ENCODE measurements at places on chromosomes 7 and 10.

- no peak for DNase-seq
Observed at GRCh38 chr7:12623223-12623622, 52.7 kb downstream of the SCIN start.

- no peak for DNase-seq
Observed at GRCh38 chr10:121503587-121504051, 94.6 kb downstream of the FGFR2 start.

GRCh38 chr10:43068136-43068395 lies 8.8 kb upstream of the RET start:
- DNase-seq: no peak

DNA sequence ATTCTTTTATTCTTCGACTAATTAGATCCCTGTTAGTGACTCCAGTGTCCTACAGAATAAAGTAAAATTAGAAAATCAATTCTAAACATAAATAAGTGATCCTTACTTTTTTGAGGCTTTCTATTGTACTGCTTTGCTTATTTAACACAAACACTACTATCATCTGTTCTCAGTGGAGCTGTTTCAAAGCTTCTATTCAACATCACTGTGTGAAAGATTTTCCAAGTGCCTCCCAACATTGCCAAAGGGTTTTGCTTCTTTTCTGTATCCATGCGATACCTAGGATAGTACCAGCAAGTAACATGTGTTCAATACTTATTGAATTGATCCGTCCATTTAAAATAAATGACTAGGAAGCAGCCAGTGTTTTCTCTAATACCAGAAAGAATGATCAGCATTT lies 125.7 kb downstream of the ARHGAP21 start:
- DNase-seq: no peak

- DNase-seq: no peak
Observed at GRCh38 chr10:69474742-69475432, 23.6 kb downstream of the TSPAN15 start.
